Stimulated activated CD8-positive, alpha-beta memory T cell treated with anti-CD3 and anti-CD28 coated beads, Interleukin-4, amount 100 ng/mL, for 1 hour (primary cell): ENCODE measurements at places on chromosomes 3 and 15.

DNA sequence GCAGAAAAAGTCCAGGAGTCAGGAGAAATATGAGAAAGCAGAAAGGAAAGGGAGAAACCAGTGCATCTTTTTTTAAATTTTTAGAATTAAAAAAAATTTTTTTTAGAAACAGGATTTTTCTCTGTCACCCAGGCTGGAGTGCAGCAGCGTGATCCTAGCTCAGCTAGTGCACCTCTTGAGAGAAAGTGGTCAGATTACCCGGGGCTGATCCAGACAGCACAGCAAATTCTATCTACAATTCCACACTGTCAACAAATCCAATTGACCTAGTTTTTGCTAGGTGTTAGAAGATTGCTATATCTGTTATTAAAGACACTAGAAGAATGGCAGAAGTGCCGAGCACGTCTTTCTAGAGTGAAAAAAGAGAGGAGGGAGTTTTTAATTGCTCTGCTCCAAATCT is 117.3 kb downstream of the RFTN1 start:
- no peak for DNase-seq

DNA sequence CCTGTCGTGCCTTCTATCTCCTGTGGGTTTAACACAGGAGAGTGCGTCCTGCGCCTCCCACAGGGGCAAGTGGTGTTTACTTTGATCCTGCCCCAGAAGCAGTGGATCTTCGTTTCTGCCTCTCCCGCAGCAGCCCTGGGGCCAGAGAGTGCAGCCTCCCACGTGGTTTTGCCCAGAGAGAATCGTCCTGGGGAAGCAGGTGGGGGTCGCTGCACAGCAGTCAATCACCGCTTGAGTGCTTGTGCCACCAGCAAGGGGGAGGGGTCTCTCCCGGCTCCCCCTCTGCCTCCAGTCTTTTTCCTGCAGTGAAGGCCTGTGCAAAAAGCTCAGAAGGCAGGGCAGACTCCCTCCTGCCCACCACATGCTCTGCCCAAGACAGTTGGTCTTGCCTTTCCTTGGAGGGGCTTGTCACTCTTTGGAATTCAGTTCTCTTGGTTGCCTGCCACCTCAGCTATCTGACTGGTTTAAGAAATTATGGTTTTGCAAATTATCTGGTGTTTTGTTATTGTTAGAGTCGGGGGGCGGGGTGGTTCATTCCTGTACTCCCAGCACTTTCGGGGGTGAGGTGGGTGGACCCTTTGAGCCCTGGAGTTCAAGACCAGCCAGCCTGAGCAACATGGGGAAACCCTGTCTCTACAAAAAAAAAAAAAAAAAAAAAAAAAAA is 26.9 kb downstream of the STOML1 start:
- DNase-seq = no peak

DNA sequence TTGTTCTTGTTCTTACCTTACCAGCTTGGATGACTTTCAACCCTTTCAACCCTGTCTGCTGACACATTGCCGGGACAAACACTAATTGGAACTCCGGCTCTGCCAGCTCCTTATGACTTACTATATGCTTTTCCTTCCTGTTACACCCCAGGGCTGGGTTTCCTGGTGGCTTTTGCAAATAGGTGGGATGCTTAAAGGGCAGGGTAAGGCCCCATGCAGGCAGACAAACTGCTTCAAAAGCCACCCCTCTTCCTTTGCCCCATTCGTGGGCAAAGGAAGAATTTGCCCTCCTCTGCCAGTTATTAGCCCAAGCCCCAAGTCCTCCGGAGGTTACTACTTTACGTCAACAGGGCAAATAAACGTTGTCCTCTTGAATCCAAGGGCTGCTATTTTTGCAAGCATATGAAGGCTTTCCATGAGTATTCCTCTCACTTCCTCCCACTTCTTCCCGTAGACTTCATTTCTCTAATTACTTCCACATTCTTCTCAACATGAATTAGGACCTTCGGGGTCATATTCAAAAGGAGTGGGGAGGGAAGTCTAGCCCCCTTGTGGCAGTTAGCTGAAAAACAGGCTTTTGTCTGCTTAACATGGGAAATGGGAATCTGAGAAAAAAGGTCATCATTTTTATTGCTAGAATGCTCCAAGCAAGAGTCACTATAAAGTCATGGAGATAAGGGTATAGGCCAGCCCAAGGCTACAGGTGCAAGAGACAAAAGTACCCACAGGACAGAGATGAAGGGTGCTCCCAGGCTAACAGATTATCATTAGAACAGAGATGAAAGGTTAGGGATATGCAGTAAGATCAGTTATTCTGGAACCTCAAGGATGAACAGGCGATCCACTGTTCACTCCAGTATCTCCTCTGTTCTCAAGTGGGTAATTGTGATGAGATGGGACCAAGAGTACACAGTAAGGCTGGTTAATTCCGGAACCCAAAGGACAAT is 56.3 kb upstream of the FSTL1 start:
- DNase-seq = no peak

DNA sequence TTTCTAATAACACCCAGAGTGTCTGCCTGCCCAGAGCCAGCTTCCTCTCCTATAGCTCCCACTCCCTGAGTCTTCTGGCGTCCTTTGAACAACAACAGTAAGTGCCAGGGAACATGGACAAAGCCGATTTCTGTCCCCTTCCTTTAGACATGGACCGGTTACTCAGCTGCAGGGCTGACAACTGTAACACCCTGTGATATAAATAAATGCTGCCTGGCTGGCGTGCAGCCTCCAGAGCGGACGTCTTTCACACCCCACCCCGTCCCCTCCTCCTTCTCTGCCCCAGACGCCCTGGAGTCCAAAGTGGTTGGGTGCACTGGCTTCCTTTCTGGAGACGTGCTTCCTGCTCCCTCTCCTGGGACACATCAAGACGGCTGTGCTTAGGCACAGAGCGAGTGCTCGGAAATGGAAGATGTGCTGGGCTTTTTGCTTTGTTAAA is 281.9 kb upstream of the LRRFIP2 start:
- no peak for DNase-seq

GRCh38 chr15:31440754-31441311 is 114.2 kb downstream of the KLF13 start:
- no peak for DNase-seq

DNA sequence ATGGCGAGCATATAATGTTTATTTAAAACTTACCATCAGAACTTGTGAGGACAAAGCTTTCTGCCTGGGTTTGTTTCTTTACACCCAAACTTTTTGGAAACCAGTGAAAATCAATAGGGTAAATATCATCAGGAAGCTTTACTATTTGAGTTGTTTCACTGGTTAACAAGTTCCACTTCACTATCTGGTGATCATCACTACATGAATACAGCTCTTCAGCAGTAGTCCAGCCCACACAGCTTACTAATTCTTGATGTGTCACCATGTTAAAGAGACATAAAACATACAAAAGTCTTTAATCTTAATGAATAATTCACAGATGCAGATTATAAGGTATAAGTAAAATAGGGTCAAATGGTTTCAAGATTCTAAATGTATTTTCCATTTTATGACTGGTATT is 17.6 kb downstream of the IFT80 start:
- no peak for DNase-seq

DNA sequence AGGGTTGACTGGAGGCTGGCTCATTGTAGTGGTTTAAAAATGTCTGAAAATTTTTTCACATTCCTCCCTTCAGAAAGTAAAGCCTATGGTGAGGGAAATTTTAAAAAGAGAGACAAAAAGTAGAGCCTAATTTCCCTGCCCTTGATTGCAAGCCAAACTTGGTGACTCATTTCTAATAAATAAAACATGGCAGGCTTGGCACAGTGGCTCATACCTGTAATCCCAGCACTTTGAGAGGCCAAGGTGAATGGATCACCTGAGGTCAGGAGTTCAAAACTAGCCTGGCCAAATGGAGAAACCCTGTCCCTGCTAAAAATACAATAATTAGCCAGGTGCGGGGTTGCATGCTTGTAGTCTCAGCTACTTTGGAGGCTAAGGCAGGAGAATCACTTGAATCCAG is 18.9 kb upstream of the ARRDC4 start:
- DNase-seq = no peak

DNA sequence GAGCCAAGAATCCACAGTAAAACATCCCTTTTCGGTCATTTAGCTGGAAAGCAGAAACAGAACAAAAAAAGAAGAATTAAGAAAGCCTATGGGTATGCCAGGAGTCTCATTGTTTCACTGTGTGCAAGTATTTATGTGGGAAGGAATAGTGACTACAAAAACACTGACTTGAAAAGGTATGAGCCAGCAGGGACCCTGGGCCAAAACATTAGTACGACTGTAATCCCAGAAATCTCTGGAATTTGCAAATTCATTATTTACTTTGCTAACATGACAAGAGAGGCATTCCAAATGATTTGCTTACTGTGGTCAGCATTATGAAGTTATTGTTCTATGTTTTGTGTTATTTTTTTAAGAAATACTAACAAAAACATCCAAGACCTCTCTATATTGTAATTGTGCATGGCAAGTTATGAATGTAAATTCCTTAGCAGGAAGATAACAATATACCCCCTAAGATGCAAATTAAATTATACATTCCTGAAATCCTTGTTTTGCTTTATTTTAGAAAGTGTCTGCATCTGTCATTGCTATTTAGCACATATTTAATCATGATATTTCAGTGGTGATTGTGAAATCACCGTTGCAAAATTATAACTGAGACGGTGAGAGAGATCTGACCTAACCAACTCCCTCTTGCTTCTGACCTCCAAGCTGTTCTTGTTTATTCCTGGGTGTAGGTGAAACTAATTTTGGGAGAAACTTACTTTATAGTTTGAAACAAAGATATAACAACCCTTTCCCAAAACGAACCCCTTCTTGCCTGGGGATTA is 299.2 kb downstream of the ZPLD1 start:
- no peak for DNase-seq

GRCh38 chr3:307182-307581 is 110.6 kb downstream of the CHL1 start:
- no peak for DNase-seq

DNA sequence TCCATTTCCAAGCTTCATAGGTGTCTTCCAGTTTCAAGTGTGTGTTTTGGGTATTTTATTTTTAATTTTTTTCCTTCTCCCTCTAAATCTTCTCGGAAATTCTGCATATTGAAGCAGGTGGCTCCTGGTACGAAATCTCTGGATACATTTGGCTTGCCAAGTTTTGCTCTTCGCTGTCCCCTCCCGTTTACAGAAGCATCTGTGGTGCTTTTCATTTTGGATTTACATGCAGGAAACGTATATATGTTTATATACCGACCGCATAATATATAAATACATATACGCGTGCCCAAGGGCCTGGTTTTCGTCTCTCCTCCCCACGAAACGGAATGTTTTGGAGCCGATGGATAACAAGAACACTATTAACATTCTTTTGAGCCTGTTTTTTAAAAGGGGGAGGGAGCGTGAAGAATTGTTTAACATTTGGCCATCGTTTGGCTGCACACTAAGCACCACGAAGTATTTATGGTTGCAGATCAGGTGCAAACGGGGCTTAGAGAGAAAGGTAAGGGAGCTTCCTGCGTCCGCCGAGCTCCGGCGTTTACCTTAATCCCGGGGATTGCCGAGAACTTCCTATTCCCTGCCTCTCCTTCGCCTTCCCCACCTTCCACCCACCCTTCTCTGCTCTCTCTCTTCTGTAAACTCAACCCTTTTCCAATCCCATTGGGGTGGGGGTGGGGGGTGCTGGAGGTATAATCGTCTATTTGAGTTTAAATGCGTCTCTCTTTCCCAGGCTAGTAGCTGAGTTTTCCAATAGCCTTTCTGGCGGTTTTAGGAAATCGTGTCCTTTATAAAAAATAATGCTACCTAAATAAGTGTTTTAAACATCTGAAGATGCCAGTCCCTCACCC is 1.1 kb upstream of the NLGN1 start:
- DNase-seq = no peak

DNA sequence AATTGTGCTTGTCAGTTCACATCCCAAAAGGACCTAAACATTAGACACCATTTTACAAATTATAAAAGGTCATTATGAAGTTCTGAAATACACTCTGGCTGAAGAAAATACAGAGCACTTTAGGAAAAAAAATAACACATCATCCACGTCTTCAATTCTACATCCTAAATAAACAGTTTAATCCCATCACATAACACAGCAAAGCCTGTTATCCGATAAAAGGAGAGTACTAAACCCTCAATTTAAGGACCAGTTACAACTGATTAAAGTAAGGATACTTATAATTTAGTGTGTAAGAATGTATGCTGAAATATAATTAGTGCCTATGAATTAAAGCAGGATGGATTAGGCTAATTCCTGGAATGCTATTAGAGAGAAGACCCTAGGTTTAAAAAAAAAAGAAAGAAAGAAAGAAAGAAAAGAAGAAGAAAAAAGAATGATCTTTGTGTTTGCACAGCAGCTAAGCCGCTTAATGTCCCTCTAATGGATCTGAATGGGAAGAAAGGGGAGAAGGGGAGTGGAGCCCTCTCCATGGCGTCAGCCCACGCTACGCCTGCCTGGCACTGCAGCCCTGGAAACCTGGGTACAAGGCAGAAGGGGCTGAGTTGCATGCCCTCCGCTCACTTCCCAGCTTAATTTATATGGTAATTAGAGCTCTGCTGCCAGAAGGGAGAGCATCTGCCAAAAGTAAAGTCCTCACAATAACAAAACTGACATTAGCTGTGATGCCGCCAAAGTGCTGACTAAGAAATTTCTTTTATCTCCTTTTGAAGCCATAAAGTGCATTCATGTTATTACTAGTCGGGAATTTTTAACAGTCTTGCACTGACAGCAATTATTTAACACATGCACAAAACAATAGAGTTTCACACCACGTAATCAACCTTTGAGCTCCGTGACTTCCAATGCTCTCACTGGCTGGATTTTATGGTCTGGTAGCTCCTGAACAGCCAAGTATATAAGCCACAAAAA is 90.0 kb downstream of the FSIP1 start:
- DNase-seq = no peak

GRCh38 chr3:148233403-148233802 is 464.3 kb upstream of the AGTR1 start:
- DNase-seq = no peak

GRCh38 chr3:33637482-33637881 is 80.6 kb downstream of the CLASP2 start:
- DNase-seq = no peak

DNA sequence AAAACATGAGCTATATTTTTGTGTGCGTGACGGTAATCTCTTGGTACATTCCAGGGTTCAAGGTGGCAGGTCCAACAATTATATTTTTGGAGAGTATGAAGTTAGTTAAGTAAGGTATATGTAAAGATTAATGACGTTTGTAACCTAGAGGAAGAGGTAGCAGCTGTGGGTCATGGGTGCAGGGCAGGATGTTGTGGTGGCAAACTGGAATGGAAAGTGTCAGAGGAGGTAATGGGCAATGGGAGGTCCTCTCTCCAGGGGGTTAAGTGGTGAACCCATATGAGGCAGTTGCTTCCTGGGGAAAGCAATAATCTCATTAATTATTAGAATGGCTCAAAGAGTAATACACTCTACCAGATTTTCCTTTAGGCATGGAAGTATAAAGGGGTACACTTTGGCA is 1.0 kb upstream of the CD200R1L start:
- DNase-seq = no peak
